ENCODE measurements at places on chromosomes 3 and 15. TPM values are rescaled to one million over a fixed set of nuclear protein-coding genes. Genes with fewer than 3 reads are reported as not detected.
A peak's percentile ranks its signal among the peaks of the same experiment; 100 is the strongest.

DNA sequence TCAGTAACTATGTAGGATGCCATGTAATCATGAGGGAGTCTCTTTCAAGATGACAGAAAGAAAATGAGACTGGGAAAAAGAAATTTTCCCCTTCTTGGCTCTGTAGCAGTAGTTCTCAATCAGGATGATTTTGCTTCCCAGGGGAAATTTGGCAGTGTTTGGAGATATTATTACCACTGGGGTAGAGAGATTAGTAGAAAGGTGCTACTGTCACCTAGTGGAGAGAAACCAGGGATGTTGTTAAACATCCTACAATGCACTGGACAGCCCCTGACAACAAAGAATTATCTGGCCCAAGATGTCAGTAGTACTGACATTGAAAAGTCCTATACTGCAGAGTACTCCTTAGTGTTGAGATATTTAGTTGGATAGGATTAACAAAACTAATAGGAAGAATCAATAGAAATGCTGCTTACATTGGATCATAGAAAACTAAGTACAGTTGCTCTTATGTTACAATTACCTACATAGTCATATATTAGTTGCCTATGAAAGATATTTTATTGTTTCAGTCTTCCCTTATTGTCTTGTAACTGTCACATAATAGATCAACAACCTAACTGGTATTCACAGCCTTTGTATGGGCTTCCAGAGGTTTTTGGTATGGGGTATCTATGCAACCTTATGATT lies 433.3 kb downstream of the RAP2B start:
- peak; percentile 27 for DNase-seq

GRCh38 chr15:39787479-39787878 lies 4.8 kb upstream of the FSIP1 start:
- no peak for DNase-seq

DNA sequence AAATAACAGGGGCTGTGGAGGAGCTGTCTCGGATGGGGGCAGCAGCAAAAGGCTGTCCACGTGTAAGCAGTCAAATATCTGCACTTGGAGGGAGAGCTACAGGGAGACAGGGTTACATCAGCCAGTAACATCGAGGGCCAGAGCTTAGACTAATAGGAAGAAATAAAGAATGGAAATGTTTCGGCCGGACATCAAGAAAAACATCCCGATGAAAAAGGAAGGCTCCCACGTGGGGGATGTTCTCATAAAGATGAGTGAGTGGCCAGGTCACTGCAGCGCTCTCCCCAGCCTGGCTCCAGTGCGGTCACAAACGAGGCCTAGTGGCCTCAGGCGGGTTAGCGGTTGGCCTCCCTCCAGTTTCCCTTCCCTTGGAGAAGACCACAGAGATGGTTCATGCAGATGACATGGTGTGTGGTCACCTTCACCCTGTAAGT lies 56.1 kb upstream of the WNT5A start:
- DNase-seq: no peak

DNA sequence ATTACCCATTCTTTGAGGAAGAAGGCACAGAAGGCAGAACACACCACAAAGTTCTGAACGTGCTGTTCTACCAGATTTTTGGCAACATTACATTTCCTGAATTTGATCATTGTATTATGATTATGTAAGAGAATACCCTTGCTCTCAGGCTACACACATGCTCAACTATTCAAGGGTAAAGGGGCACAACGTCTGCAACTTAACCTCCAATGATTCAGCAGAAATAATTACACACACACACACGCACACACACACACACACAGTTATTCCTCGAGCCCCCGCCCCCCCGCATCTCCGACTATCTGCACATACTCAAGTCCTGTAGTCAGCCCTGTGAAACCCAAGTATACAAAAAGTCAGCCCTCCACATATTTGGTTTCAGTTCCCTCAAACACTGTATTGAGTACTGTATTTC lies 26.8 kb downstream of the RPN1 start:
- DNase-seq: no peak

GRCh38 chr15:71333839-71334238 lies 218.6 kb downstream of the THSD4 start:
- DNase-seq: peak; percentile 67

- no peak for DNase-seq
Measured at GRCh38 chr3:69332934-69333333, 53.0 kb downstream of the FRMD4B start.

ITIH3 gene
- 48.2 TPM for total RNA-seq

- DNase-seq: no peak
Measured at GRCh38 chr15:93900476-93901400, 330.6 kb upstream of the MCTP2 start.

GRCh38 chr15:42696626-42697025 lies 40.3 kb downstream of the CDAN1 start:
- DNase-seq: no peak

SNURF gene
- total RNA-seq: 12.8 TPM

GRCh38 chr3:79517766-79518413 lies 249.9 kb downstream of the ROBO1 start:
- DNase-seq: peak; percentile 41

DNA sequence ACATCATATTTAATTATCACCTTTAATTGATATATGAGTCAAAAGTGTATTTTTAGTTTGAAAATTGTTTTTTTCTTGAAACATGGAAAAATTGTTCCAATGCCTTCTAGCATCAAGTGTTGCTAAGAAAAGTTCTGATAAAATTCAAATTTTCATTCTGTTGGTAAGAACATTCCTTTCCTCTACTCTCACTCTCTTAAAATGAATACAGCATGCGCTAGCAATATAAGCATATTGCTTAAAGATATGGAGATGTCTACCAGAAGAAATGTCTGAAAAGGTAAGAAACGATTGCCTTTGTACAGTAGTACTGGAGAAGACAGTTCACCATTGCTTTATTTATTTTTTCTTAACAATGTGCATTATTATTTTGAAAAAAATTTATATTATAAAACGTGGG lies 17.6 kb upstream of the ZBTB38 start:
- DNase-seq: no peak

UBA7 gene
- total RNA-seq: 40.9 TPM

DNA sequence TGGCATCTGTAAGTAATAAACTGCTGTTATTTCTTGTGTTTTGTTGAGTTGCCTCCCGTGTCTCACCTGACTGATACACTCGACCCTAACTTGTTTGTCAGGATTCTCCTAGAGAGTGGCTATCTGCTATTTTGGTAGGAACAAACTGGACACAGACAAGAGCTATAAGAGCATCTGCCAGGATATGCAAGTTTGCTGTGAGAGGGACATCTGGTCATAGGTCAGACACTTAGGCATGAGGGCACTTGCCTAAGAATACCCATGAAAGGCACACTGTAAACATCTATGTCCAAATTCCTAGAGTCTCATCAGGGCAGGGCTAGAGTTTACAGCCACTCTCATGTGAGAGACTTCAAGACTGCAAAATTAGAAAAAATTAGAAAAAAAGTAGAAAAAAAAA lies 32.5 kb downstream of the NEDD4 start:
- DNase-seq: no peak

PRICKLE2 gene
- 56.1 TPM for total RNA-seq

- DNase-seq: peak; percentile 31
Measured at GRCh38 chr3:144864646-144865045, 893.0 kb downstream of the DIPK2A start.

UTS2B gene
- total RNA-seq: 4.8 TPM

DNA sequence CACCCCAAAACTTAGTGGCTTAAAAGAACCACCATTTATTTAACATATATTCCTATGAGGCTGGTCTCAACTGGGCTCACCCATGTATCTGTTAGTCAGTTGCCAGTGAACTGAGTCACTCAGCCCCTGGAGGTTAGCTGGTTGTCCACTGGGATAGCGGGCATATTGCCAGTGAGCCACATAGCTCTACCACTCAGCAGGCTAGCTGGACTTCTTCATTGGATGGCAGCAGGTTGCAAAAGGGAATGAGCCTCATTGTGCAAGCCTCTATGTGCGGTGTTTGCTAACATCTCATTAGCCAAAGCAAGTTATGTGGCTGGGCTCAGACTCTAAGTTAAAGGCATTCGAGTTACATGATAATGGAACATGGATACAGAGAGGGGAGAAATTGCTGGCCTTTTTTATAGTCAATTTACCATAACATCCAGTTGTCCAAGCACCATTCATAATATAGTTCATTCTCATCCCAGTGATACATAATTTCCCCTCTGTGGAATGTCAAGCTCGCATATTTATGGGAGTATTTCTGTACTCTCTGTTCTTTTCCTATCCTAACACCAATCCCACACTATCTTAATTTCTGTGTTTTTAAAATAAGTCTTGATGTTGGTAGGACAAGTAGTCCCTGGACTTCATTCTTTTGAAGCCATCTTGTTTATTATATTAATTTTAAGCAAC lies 8.7 kb downstream of the BTD start:
- DNase-seq: no peak

PLS1 gene
- 1.2 TPM for total RNA-seq

DNA sequence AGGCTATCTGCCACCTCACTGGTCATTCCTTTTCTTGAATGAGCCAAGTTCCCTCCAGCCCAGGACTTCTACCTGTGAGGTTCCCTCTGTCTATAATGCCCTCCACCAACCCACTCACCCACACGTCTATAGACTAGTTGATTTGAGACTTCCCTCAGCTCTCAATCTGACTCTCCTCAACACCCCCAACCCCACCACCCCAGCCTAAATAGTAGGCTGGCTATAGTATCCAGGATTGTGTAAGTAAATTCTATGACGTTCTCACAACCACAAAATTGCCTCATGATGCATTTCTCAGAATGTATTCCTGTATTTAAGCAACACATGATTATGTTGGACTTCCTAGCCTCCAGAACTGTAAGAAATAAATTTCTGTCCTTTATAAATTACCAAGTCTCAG lies 2.2 kb downstream of the PLSCR1 start:
- no peak for DNase-seq

GRCh38 chr3:122055215-122055614 lies at the start of gene CD86:
Gene CD86, plus strand, starts transcription at chr3:122055362. Its CDS starts 128 bp downstream, at chr3:122055490.
- DNase-seq: peak; percentile 21

- DNase-seq: peak; percentile 86
Measured at GRCh38 chr15:61489571-61489970, 260.5 kb upstream of the RORA start.

CPN2 gene
- not detected for total RNA-seq

SLC12A1 gene
- total RNA-seq: 33.5 TPM

TNFAIP8L3 gene
- 6.3 TPM for total RNA-seq

GRCh38 chr15:64847448-64847847 lies 5.7 kb downstream of the PLEKHO2 start:
- no peak for DNase-seq

All from umbilical cord (tissue), 2 donors.